ENCODE measurements at places on chromosomes 4 and X.

DNA sequence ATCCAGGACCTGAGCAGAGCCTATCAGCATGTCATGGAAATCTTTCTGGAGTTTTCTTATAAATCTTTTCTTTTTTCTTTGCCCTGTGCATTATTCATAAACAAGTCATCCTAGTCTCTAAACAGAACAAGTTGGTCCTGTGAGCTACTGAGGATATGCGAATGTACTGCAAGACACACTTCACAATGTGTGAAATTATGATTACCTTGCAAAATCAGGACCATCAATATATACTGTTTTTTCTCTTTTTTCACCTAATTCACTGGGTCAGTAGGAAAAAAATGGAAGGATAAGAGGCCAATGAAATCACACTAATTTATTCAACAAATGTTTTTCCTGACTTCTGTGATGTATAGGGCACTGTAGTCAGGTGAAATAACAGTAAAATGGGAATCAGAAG lies 14.4 kb upstream of the SORBS2 start:
- DNase-seq = no peak

- no peak for DNase-seq
Observed at GRCh38 chrX:87732133-87732532, 214.5 kb downstream of the KLHL4 start.

DNA sequence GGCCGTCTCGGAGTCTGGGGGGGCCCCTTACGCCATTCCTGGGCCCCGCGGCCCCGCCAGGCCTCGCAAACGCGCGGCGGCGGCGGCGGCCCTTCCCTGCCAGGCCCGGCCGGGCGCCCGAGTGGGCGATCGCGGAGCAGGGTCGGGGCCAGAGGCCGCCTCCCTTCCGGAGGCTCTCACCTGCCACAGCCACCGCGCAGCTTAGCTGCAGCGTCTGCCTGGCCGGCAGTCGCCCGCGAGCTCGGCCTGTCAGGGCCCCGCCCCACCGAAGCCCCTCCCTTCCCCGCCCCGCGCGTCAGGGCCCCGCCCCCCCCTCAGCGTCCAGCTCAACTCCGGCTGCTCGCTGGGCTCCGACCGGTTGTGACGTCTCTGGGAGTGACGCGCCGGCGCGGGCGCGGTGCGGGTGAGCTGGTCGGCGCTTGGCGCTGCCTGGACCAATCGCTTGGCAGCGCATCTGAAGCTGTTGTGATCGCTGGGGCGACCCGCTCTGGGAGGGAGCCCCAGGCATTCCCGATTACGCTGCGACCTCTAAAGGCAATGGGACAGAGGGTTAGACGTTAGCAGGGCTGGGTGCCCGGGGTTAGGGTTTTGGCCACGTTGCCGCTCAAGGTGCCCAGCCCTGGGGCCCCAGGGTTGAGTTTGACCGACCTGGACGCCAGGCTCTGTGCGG lies at the start of gene SLC10A3:
Gene SLC10A3 (minus strand): TSS at position 216 of the 670 bp plus-strand sequence. CDS start 1,689 bp downstream, outside the sequence.
- peak; percentile 91 for DNase-seq

DNA sequence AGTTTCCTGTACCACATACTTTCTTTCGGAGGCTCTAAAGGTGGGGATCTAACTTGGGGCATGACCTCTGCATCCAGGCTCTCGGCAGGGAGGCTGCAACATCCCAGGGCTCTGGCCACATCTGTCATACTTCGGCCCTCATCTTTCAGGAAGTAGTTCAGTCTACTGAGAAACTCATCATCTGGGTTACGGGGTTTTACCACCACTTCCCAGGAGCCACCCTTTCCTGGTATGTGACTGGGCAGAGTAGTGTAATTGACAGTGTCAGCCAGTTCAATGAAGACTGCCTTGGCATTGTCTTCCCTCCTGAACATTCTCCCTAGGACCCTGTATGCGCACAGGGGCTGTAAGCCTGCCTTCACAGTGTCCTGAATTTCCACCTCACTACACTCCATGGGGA lies 2.8 kb downstream of the PNMA5 start:
- DNase-seq = no peak

- DNase-seq = no peak
Observed at GRCh38 chr4:48790561-48790960, 10.5 kb upstream of the FRYL start.

DNA sequence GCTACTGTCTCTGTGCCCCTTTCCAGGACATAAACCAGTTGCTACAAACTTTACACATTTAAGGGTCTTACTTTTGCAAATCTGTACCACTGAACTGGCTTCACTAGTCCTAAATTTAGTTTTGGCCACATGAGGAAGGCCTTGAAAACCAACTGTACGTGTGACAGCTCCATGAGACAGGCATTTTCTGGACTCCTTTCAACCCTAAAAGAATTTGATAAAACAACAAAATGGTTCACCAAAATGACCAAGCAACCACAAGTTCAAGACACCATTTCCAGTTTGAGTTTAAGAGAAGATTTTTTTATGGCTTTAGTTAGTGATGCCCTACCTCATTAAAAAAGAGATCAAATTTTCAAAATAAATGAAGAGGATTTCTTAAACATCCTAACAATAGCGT lies 246.4 kb downstream of the ZNF674 start:
- no peak for DNase-seq

GRCh38 chr4:185283723-185284122 lies 74.3 kb downstream of the SNX25 start:
- no peak for DNase-seq

DNA sequence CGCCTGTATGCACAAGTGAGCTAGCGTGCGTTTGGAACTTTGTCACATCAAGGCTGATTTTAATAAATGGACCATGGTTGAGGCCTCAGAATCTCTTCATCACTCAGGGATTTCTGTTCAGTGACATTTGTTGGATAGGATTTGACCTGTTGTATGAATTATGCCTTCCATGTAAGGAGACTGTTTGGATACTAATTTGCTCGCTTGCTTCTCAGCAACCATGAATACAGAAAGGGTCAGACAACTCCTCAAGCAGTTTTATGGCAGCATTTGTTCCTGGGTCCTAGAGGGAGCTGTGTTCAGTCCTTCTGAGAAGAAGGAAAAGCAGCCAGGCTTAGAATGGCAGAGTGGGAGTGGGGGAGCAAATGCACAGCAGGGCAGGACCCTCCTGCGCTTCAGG lies 269.7 kb upstream of the LCORL start:
- DNase-seq = no peak

- no peak for DNase-seq
Observed at GRCh38 chr4:44675366-44675765, 2.9 kb upstream of the GUF1 start.
